Neural cell (in vitro differentiated cells): ENCODE measurements at places on chromosomes 4 and X. TPM values are rescaled to one million over a fixed set of nuclear protein-coding genes. Genes with fewer than 3 reads are reported as not detected.

The PRICKLE3 gene
- polyA plus RNA-seq: 0.45 TPM in 1 of 2 replicates, not detected in the other

The MRFAP1L1 gene
- 421 and 438 TPM in 2 replicates for polyA plus RNA-seq

The SPATA4 gene
- polyA plus RNA-seq: not detected in 2 replicates

The JADE3 gene
- polyA plus RNA-seq: 6.8 and 7.7 TPM in 2 replicates

The USP17L12 gene
- not detected in 2 replicates for polyA plus RNA-seq

The CYLC1 gene
- polyA plus RNA-seq: not detected in 2 replicates

The BMP3 gene
- polyA plus RNA-seq: 1.5 and 2.7 TPM in 2 replicates

The PTCHD1 gene
- 10.0 and 12.0 TPM in 2 replicates for polyA plus RNA-seq

The ZXDA gene
- polyA plus RNA-seq: not detected in 2 replicates

The COX7B2 gene
- not detected in 2 replicates for polyA plus RNA-seq

The HTN1 gene
- not detected in 2 replicates for polyA plus RNA-seq

The LDB2 gene
- 25.7 and 58.9 TPM in 2 replicates for polyA plus RNA-seq

The PAGE1 gene
- not detected in 2 replicates for polyA plus RNA-seq

The GLRA2 gene
- polyA plus RNA-seq: 18.6 and 19.2 TPM in 2 replicates

The RS1 gene
- not detected in 2 replicates for polyA plus RNA-seq

The TMEM144 gene
- polyA plus RNA-seq: 1.3 and 2.8 TPM in 2 replicates

The CFAP299 gene
- 0.90 TPM in 1 of 2 replicates, not detected in the other for polyA plus RNA-seq

The BMPR1B gene
- 1.6 and 2.5 TPM in 2 replicates for polyA plus RNA-seq

The VCX3B gene
- not detected in 2 replicates for polyA plus RNA-seq

The PLS3 gene
- polyA plus RNA-seq: 3.8 and 8.0 TPM in 2 replicates

The SPANXB1 gene
- not detected in 2 replicates for polyA plus RNA-seq

The ZNF330 gene
- 32.3 and 38.3 TPM in 2 replicates for polyA plus RNA-seq

The TCP11X2 gene
- polyA plus RNA-seq: 0.12 TPM in 1 of 2 replicates, not detected in the other

The DMRTC1 gene
- 1.8 TPM in 1 of 2 replicates, not detected in the other for polyA plus RNA-seq

The CT45A2 gene
- not detected in 2 replicates for polyA plus RNA-seq

The CXCL6 gene
- not detected in 2 replicates for polyA plus RNA-seq
